ENCODE measurements at places on chromosomes 3 and 15.

DNA sequence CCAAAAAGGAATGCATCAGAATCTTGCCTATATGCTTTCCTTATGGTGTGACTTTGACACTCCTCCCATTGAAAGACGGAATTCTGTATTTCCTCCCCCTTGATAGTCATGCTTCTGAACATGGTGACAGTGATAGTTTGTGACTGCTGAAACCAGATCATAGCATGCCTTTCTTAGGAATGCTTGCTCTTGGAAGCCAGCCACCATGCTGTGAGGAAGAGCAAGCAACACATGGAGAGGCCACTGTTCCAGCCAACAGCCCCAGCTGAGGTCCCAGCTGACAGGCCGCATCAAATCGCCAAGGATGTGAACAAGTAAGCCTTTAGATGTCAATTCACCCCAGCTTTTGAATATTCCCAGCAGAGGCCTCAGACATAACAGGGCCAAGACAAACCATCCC, 100.1 kb downstream of the IGF2BP2 start:
- no peak overlapping the region for H3K4me3 ChIP-seq
- no peaks in the 10 kb centered on the region for H3K36me3 ChIP-seq
- DNase-seq, result no peak
- H3K4me1 ChIP-seq, result no peaks in the 10 kb centered on the region

DNA sequence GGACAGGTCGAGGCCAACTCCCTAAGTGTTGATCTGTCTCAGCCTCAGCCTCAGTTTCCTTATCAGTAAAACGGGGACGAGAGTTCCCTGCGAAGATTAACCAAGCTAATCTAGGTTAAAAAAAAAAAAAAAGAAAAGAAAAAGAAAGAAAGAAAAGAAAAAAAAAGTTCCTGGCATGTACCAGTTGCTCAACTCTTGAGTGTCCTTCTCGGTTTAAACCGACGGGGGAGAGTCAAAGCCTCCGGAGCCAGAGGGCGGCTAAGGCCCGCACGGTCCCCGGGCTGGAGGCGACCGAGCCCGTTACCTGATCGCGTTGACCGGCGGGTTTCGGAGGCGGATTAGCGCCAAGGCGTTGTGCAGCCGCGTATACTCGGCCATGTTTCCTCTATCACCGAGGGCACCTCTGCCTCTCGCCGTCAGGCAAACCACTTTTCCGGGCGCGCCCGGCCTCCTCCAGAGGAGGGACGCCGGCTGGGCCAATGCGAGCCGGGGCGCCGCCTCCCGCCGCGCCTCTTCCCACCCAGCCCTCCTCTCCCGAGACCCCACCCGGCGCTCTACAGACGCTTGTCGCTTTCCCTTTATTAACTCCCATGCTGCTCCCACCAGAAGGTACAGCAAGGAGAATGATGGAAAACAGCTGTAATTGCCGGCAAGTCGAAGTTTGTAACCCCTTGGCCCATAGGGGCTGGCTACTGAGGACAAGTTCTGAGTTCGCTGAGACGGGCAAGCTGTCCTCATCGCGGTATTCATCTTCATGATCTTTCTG, at the start of gene EHHADH:
Gene EHHADH (minus strand): TSS at position 405 of the 766 bp plus-strand sequence. CDS start 27 bp downstream, at position 378.
- H3K27ac ChIP-seq, result no peak within 1 kb of the TSS
- peaks cover 12% of the 10 kb centered on the region for H3K36me3 ChIP-seq
- peaks cover 12% of the 10 kb centered on the region for H3K27me3 ChIP-seq
- H3K4me1 ChIP-seq, result peaks cover 3% of the 10 kb centered on the region

DNA sequence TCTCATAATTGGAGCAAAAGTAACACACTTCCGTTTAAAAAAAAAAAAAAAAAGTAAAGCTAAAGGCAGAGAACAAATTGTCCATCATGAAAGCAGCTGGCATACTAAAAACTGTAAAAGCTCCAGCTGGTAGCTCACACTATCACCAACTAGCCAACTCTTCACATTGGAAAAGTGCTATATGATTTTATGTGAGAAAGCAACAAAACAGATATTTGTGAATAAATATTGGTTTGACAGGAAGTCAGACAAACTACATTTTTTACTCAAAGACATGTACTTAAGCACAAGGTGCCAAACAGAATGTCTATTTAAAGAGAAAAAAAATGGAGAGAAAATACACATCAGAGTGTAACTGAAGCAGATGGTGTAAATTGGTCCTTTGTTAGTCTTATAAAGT, 231.2 kb upstream of the CADM2 start:
- H3K4me1 ChIP-seq, result no peaks in the 10 kb centered on the region
- H3K36me3 ChIP-seq, result no peaks in the 10 kb centered on the region
- no peak for DNase-seq

DNA sequence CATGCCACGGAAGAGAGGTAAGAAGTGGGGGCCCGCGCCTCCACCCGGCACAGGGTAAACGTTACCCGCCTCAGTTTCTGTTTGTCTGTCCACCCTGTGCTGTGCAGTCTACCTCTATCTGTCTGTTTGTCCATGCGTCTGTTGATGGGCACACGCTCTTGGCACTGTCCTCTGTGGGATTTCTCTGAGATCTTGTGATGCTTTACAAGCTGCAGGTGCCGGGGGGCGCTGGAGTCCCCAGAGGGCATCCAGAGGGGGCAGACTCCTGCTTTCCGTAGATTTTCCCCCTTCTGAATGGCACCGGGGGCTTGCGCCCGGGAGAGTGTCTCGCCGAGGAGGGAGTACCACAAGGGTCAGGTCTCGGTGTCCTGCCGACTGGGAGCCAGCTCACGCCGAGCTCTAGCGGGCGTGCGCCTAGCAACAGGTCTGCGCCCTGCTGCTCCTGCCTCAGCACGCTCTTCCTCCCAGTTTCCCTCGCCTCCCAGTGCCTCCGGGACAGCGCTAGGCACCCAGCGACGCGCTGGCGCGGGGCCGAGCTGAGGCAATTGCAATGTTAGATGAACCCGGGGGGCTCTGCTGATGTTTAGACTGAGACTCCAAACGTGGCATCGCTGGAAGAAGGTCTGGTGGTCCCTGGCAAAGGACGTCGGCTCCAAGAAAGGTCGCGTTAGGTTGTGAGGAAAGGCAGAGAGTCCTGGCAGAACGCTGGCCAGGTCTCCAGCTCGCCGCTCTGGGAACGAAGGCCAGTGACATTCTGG, 667 bp downstream of the CEMIP start:
- DNase-seq, result no peak
- H3K36me3 ChIP-seq, result no peaks in the 10 kb centered on the region
- peaks cover 4% of the 10 kb centered on the region for H3K4me1 ChIP-seq
- peaks cover 13% of the 10 kb centered on the region for H3K27me3 ChIP-seq

Measured in memory B cell (primary cell).